ENCODE measurements at places on chromosomes 1 and 21. TPM values are rescaled to one million over a fixed set of nuclear protein-coding genes. Genes with fewer than 3 reads are reported as not detected.

The ENTREP3 gene
- total RNA-seq, result 5.6 TPM

The PCBP3 gene
- total RNA-seq, result 0.33 TPM

The DMAP1 gene
- 45.1 TPM for total RNA-seq

The PLPPR4 gene
- total RNA-seq, result 1.2 TPM

- H3K27ac ChIP-seq, result no peak overlapping the region
- no peak overlapping the region for H3K4me3 ChIP-seq
- H3K27me3 ChIP-seq, result no peaks in the 10 kb centered on the region
- DNase-seq, result no peak
Measured at GRCh38 chr1:218476385-218476784, 131.2 kb downstream of the TGFB2 start.

DNA sequence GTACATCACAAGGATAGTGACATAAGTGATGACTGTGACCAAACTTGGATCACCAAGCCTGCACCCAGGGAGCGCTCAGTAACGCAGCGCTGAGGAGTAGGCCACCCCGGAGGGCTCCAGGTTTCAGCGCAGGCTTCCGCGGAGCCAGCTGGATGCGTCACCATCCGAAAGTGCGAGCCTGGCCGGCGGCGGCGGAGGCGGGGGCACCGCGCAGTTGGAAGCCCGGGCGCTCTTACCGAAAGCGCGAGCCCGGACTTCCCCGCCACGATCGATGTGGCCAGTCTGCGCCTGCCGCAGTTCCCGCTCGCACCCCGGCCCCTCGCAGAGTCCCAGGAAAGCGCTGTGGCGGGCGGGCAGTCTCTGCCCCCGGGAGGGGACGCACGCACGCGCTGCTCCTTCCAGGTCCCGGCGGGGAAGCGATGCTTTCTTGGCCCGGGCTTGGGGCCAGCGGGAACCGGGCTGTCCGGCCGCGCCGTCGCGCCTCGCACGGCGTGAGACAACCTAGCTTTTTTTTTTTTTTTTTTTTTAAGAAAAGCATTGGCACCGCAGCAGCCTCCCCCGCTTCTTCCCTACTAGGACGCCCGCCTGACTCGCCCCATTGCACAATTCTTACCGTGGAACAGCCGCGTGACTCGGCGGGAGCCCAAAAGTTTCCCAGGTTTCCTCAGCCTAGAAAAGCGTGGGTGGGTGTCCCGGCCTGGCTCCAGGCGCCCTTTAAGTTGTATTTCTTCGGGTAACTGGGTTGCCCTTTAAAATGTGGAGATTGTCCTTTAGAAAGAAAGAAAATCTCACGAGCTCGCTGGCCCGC is 36.4 kb upstream of the JAK1 start:
- peaks cover 10% of the 10 kb centered on the region for H3K4me1 ChIP-seq
- H3K27me3 ChIP-seq, result no peaks in the 10 kb centered on the region
- H3K27ac ChIP-seq, result peak overlapping the region; percentile 86
- DNase-seq, result peak; percentile 87
- H3K36me3 ChIP-seq, result no peaks in the 10 kb centered on the region

All from thyroid gland (tissue), 4 donors.